ENCODE measurements at places on chromosomes 16 and 17.

GRCh38 chr17:36944553-36944952, 4.2 kb upstream of the AATF start:
- DNase-seq = no peak

- DNase-seq = no peak
Measured at GRCh38 chr17:82224666-82225065, 4.2 kb upstream of the SLC16A3 start.

DNA sequence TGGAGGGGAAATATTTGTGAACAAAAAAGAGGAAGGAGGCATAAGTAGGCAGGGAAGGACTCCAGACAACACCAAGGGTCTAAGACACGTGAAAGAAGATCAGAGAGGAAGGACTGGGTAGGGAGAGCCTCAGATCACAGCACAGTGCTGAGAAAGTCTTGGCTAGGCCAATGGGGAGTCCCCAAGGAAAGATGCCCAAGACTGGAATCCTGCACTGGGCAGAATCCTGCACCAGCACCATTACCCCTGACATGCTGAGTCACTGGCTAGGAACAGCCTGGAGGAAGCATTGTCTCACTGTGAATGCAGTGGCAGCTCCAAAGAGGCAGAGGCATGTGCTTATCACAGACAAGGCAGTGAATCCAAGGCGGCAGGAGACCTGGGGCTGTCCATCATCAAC, 19.2 kb downstream of the CLEC19A start:
- DNase-seq = no peak

- no peak for DNase-seq
Measured at GRCh38 chr16:31074814-31075183, 577 bp downstream of the ZNF646 start.

DNA sequence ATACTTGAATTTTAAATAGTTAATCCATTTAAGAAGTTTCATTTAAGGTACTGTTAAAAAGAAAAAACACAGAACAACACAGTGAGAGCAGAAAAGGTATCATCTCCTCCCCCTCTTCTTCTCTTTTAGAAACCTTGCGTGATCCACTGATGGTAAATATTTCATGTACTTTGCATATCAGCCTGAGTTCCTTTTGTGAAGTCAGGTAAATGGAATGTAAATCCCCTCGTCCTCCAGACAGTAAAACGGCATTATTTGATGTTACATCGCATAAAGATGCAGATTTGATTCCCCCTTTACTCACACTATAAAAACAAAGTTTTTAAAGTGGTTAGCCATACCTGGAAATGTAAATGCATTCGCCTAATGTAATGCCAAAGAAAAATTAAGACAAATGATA, 234.4 kb downstream of the WWOX start:
- DNase-seq = no peak

- no peak for DNase-seq
Measured at GRCh38 chr16:77190190-77190477, 856 bp upstream of the MON1B start.

DNA sequence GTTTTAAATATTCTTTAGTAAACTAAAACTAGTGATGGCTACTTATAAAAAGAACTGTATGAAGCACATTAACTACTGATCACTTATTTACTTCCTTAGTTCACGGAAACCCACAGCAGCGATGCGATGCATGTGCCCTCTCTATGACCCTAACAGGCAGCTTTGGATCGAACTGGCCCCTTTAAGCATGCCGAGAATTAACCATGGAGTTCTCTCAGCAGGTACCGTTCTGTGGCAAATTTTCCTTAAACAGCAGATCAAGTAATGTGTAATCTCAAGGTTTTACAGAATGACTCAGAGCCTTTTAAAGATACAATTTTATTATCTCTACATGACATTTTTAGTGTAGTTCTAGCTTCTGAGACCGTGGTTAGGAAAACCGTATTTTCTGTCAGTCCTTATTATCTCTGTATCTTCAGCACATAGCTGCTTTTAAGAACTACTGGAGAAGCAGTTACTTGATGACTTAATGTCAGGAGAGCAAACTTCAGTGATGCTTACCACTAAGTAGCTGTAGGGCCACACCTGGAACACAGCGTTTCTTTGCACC, 43.0 kb downstream of the GAN start:
- no peak for DNase-seq

DNA sequence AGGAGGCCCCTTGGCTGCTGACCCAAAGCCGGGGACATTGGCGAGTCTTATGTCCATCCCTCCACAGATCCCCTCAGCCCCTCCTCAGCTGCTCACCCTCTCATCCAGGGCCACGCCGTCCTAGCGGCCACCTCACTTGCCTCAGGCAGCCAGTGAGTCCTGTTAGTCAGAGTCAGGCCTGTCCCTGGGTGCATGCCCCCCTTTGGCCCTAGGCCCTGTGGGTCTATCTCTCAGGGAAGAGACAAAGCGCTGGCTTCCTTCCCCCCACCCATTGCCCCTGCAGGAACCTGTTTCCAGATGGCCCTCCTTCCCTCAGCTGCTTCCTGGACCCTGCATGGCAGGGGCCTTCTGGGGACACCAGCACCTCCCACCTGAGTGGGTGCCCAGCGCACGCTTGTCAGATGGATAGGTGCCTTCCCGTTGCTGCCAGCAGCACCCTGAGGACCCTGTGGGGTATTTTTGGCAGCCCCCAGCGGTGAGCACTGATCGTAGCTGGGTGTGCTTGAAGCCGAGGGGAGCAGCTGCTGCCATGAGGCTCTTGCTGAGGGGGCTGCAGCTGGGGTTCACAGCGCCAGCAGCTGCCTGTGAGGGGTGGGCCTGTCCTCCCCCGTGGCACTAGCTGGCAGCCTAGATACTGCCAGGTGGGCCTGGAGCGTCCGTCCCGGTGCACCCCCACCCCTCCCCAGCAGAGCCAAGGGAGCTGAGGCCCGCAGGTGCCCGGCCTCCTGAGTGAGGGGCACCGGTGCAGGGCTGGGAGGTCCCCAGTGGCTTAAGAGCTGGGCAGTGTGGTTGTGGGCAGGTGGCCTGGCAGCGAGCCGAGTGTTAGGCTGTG, 8.4 kb downstream of the DBNDD1 start:
- DNase-seq = no peak

DNA sequence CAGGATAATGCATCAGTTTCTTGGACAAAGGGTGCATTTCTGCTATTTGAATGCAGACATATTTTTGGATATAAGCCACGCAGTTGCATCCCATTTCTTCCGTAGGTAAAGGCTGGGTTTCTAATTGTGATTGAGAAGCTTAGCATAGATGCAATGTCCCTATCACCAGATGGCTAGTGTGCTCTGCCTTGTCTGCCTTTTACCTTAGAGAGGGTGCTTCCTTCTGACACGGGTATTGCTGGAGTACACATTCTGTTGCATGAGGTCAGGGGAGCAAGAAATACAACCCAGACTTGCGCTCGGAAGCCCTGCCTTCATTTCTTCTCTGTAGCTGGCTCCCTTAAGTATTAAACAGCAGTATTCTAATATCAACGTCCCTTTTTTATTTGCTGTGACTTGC, 337.4 kb downstream of the WWOX start:
- DNase-seq = no peak

Data from activated CD4-positive, alpha-beta memory T cell treated with anti-CD3 and anti-CD28 coated beads, Interleukin-2, amount 10 ng/mL, durations not matched to agents 7 days and 5 days (primary cell).